ENCODE measurements at places on chromosomes 3 and 15.
A peak's percentile ranks its signal among the peaks of the same experiment; 100 is the strongest.

- DNase-seq: no peak
Observed at GRCh38 chr3:150396956-150397550, 11.0 kb upstream of the TSC22D2 start.

- DNase-seq: no peak
Observed at GRCh38 chr3:139291276-139292051, 52.4 kb upstream of the MRPS22 start.

DNA sequence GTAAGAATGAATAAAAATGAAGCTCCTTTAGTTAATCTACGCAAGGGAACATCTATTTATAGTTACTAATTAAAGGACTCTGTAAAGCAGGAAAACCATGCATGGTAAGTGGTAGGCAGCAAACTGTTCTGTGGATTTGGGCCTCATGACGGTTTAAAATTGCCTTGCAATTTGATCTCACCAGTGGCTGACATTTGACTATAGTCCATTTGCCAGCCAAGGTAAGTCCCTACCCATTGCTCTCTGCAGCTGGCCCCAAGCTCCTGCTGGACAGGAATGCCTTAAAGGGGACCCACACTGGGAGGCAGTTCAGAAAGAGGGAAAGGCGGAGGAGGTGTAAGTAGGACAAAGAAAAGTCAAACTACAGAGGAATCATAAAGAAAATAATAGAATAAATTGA lies 203.3 kb downstream of the PLCL2 start:
- DNase-seq: no peak

DNA sequence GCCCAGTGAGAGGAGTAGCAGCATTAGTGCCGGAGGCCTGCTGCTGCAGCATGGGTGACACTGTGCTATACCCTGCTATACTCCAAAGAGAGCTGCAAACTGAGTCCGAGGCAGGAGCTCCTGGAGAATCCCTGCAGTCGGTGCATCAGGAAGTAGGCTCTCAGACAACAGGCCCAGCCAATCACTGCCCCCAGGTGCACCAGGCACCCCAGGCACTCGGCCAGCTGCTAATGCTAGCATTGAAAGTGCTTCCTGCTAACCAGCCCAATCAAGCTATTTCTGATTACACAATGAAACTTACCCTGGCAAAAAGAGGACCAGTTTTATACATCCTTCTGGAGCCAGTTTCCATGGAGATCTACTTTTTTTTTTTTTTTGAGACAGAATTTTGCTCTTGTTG lies 45.6 kb upstream of the IREB2 start:
- no peak for DNase-seq

DNA sequence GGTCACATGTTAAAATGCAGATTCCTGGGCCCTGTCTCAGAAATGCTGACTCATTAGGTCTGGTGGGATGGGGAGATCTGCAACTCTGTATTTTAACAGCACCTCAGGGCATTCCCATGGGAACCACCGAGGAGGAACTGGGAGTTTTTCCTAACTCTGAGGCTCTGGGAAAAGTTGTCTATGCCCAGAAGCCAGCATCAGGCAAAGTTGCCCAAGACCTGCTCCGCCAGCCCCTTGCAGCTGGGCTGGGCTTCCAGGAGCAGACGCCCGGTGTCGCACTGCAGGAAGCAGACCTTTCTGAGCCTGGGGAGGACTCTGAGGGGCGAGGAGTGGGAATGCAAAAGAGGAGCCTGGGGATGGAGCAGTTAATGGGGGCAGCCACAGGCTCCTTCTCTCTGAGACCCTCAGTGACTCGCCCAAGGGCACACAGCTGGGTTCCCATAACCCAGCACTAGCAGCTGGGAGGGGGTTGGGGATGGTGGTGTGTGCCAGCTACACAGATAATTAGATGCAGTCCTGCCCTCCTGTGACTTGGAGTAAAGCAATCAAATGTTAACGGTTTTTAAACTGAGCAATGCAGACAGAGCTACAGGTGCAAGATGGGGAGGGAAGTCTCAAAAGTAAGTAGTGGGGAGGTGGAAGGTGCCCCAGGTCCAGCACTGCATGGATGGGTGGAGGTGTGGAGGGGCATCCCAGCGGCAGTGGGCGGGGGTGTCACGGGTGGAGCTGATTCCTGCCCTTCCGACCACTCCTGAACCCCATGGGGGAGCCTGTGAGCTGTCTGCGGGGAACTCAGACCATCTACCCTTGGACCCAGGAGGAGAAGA lies 100.4 kb downstream of the LSM3 start:
- no peak for DNase-seq

DNA sequence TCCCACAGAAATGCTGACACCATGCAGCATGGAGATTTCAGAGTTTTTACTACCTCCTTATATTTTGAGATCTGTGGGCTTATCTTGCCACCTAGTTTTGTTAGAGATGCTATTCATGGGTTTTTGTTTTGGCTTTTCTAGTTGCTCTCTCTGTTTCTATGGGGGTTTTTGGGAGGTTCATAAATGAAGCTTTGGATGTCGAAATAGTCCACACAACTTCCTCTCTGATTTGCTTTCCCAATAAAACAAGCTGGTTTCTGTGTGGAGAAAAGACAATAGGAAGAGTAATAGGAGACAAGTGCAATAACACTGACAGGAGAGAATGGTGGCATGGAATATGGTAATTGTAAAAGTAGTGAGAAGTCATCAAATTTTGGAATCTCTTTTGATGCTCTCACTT lies 106.8 kb upstream of the GPR149 start:
- no peak for DNase-seq

GRCh38 chr3:16338999-16339398 lies 74.0 kb downstream of the OXNAD1 start:
- no peak for DNase-seq

DNA sequence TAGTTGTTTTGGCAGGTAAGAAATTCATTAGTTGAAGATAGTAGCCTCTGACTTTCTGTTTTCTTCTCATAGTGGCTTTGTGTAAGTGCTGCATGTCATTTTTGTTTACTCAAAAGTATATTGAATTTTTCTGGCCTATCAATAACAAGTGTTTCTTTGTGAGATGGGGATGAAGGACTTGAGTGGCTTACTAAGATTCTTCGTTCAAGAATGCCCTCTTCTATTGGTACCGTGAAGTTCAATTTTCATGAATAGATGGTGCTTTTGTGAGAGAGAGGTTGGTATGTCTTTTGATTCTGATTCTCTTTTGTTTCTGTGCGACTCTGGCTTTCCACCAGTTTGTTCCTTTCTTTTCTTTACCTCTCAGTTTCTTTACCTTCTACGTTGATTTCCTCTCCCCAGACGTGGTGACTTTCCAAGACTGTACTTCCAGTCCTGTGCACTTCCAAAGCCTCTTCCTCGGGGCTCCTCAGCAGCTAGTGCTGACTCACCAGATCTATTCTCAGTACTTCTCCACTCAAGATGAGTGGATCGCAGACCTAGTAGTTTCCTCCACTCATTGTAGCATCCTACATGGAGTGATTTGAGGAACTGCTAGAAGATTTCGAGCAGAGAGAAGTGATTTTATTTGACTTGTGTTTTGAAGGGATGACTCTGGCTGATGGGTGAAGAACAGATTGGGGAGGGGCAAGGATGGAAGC lies 82.0 kb upstream of the EPHB3 start:
- DNase-seq: no peak

- DNase-seq: no peak
Observed at GRCh38 chr3:155737844-155738460, 6.9 kb downstream of the PLCH1 start.

GRCh38 chr15:99385005-99385669 lies 133.9 kb downstream of the LRRC28 start:
- DNase-seq: peak; percentile 30

GRCh38 chr15:90838139-90838538 lies 30.2 kb upstream of the FURIN start:
- DNase-seq: peak; percentile 88

GRCh38 chr3:71076361-71077002 lies 507.0 kb downstream of the FOXP1 start:
- DNase-seq: no peak

DNA sequence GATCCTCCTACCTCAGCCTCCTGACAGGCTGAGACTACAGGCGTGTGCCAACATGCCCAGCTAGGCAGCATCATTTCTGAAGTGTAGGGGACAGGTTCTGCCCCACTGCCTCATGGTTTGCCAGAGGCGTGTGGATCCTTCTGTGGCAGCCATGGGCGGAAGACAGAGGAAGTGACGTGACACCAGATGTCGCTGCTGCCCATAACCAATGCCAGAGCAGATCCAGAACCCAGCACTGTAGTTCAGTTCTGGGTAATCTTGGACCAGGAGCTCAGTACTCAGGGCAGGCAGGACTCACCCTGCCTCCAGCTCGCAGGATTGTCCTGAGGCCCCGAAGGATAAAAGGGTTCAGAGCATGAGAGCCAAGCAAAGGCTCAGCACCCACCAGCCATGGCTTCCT lies 8.2 kb downstream of the RBPMS2 start:
- peak; percentile 7 for DNase-seq

DNA sequence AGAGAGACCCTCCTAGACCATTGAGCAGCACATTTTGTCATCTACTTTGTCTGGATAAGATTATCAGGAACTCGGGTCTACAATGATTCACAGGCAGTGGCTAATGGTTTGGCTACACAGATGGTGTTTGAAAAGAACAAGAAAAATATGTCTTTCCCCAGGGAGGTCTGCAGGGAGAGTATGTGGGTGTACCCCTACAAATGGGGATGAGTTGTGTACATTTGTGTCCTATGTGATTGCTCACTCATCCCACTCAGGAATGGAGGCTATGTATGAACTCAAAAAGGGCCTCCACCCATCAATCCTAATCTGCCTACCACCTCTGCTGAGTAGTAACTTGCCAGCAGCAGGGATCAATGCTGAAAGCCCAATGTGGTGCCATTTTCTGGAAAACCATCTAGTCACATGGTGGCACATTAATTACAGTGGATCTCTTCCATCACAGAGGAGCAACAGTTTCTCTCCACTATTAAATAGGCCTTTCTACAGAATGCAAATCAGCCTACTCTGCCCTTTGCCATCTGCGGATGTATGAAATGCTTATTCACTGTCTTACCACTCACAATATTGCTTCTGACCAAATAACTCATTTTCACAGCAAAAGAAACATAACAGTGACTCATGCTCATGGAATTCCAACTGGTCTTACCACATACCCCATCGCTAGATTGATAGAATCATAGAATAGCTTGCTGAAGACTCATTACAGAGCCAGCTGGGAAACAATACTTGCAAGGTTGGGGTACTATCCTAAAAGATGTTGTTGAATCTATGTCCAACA lies 48.3 kb upstream of the TRIM42 start:
- DNase-seq: no peak

GRCh38 chr3:156488767-156489166 lies 66.2 kb downstream of the SSR3 start:
- DNase-seq: no peak

DNA sequence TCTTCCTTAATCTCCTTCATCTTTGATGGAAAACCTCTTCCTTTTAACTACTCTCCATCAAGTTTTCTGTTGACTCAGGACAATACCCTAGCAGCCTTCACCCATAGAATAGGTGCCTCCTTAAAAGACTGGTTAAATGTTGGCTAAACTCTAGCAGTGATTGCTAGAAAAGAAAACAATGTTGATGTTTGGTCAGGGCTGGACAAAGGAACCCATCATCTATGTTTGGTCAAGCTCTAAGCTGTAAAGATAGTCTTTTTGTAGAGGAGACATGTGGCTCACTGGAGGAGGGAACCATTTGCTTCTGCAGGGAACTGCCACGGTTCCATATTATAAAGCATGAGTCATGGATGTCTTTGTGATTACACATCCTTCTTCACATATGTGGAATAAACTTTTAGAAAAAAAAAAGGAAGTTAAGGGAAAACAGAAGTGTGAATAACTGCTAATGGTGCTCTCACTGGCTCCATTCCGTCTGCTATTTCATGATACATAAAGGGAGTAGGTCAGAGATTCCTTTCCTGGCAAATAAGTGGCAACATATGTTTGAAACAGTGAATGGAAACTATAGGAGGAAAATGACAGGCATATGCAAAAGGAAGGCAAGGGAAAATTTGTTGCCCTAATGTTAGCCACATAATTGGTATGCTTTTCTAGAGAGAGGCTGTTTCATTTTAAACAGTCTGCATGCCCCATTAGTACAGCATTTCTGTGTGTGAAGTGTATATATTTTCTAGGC lies 78.2 kb downstream of the CMSS1 start:
- no peak for DNase-seq

DNA sequence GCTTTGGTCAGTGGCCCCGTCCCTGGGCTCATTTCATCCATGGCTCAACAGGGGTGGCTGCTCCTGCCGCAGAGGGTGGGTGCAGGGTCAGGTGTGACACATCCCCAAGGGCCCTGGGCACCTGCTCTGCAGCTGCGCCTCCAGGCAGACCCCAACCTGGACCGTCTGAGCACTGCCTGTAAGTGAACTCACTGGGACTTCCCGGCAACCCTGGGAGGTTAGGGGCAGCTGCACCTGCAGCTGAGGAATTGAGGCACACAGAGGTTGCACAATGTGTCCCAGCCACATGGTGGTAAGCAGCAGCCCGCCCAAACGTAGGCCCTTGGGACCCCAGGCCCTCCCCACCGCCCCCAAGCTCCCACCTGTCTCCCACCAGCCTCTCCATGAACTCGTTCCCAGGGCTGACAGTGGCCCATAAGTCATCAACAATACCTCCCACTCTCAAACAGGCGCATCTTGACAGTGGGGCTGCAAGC lies 55.1 kb downstream of the PLXNA1 start:
- no peak for DNase-seq

GRCh38 chr3:126545544-126545943 lies 13.2 kb downstream of the C3orf22 start:
- DNase-seq: no peak

GRCh38 chr3:59938828-59939227 lies 889.0 kb upstream of the CFAP20DC start:
- no peak for DNase-seq

DNA sequence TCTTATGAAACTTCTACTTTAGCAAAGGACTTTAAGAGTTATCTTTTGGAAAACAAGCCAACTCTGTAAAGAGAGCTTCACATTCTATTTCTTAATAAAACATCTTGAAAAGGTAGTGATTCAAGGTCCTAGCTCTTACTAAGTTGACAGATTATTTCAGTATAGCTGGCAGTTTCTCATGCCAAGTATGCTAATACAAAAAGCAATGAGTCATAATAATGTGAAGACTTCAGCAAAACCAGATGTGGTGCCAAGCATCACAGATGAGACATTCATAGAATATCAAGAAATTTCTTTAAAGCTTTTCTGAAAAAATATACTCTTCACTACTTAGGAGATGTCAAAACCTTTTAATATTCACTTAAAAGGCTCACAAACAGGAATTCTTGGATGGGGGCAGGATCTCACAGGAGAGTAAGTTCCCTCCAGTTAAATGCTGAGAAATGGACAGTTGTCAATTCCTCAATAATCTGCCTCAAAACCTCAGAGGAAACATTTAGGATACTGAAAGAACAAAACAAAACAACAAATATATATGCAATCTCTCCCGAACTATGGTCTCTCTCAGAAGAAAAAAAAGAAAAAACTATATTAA lies 45.6 kb downstream of the DCBLD2 start:
- DNase-seq: no peak

GRCh38 chr3:42020684-42021307 lies 58.9 kb upstream of the ULK4 start:
- no peak for DNase-seq

GRCh38 chr3:46454606-46455005 lies 10.1 kb downstream of the LTF start:
- DNase-seq: no peak

- no peak for DNase-seq
Observed at GRCh38 chr3:55701997-55702396, 214.9 kb upstream of the WNT5A start.
